ENCODE measurements at places on chromosomes 6 and 20. TPM values are rescaled to one million over a fixed set of nuclear protein-coding genes. Genes with fewer than 3 reads are reported as not detected.

Gene SYCP2L
- total RNA-seq = 1.3 TPM

Gene CDH22
- not detected for total RNA-seq

Gene MAFB
- total RNA-seq = not detected

Gene PTPRA
- 54.9 TPM for total RNA-seq

Gene SLC32A1
- not detected for total RNA-seq

Gene CGA
- total RNA-seq = not detected

Gene TREM2
- not detected for total RNA-seq

Gene ZBTB12
- total RNA-seq = 21.0 TPM

Gene DNAH8
- total RNA-seq = not detected

Gene TRAPPC3L
- total RNA-seq = not detected

Gene UBD
- not detected for total RNA-seq

Gene CST7
- not detected for total RNA-seq

Gene RIPPLY2
- total RNA-seq = not detected

Gene SPINT3
- total RNA-seq = not detected

Gene SIGLEC1
- total RNA-seq = 0.11 TPM

DNA sequence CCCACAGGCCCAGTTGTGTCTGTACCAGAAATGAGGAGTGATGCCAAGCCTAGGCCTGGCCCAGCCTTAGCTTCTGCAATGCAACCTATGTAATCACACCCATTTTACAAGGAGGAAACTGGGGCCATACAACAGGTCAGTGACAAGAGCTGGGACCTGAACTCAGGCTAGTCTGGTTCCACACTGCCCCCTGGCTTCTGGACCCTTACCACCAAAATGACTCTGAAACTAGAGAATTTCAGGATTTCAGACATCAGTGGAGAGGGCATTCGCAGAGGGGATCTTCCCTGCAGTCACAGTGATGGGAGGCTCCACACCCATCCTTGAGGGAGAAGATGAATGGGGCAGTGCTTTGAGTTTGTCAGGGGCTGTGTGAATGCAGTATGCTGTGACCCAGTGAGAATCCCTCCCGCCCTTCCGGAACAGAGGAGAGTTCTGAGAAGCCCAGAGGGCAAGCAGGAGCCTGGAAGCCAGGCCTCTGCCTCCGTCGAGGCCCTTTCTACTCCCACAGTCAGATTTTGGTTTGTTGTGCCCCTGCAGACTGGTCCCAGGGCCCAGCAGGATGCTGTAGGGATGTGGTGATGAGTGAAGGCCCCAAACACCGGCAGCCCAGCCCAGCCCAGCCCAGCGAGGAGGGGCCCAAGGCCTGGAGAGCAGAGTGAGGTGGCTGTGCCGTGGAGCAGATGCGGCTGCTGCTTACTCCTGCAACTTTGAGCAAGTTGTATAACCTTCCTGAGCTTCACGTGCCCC, 48.1 kb upstream of the MYL9 start:
- DNase-seq = peak; percentile 31

- DNase-seq = no peak
Observed at GRCh38 chr20:42836339-42836738, 353.4 kb downstream of the PTPRT start.

GRCh38 chr6:155881826-155882526, 426.3 kb upstream of the NOX3 start:
- DNase-seq = no peak

DNA sequence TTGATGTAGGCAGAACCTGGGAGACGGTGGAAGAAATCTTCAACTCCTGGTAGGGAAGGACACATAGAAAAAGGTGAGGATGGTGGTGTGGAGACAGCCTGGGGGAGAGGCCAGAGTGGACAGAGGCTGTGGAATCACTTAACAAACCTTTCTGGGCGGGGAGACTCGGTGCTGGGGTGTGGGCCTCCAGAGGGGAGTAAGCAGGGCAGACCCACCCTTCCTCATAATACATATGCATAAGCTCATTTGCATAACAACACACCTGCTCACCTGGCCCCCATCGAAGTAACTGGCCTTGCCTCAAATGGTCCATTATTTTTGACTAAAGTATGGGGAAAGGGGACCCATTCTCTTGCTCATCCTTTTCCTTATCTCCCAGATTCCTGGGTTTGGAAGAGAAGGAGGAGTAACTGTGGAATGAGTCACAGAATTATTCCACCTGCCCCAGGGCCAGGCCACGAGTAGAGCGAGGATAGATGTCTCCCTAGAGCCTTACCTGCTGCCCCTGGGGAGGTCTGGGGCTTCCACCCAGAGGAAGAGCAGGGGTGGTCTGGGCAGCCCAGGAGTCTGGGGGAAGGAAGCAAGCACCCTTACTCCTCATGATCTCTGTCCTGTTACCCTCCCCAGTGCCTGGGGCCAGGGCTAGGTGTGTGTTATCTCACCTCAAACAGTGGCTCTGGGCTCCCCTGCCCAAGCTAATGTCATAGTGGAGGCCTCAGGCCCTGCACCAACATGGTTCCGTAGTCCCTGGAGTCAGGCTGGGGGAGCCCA, 10.7 kb upstream of the VEGFA start:
- DNase-seq = no peak

GRCh38 chr6:29733057-29733456, 9.8 kb downstream of the HLA-F start:
- DNase-seq = no peak

GRCh38 chr6:8743170-8743745, 307.9 kb upstream of the SLC35B3 start:
- DNase-seq = no peak

GRCh38 chr6:37655666-37656065, 42.0 kb downstream of the MDGA1 start:
- DNase-seq = no peak

- DNase-seq = no peak
Observed at GRCh38 chr6:163751032-163751525, 336.6 kb downstream of the QKI start.

DNA sequence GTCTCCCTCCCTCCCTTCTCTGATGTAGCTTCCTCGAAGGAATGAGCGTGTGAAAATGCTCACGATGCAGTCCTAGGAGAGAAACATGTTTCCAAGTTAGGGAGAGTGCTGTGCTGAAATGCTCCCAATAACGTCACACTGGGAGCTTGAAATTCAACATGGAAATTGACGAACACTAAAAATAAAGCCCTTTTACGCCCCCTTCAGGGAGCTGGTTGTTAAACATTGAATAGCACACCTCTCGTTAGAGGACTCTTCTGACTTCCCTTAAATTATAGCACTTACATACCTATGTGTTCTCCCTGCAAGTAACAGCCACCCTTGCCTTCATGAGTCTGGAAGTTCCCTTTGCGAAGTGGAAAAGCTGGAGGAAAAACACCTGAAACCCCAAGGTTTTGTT, 88.6 kb downstream of the BFSP1 start:
- peak; percentile 4 for DNase-seq

DNA sequence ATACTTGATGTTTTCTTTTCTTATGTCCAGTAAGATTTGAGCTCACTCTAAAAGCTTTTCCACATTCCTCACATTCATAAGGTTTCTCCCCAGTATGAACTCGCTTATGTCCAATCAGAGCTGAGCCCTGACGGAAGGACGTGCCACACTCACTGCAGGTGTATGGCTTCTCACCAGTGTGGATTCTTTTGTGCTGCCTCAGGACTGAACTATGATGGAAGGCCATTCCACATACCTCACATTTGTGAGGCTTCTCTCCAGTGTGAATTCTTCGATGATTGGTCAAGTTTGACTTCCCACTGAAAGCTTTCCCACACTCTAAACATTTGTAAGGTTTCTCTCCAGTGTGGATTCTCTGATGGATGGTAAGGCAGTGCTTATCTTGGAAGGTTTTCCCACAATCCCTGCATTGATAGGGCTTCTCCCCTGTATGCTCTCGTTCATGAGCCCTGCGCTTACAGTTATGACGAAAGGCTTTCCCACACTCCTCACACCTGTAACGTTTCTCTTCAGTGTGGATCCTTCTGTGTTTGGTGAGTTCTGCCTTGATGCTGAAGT, 9.9 kb downstream of the ZNF311 start:
- DNase-seq = no peak

GRCh38 chr20:1368448-1369199, 24.2 kb downstream of the FKBP1A start:
- no peak for DNase-seq

GRCh38 chr6:126773112-126773805, 345.2 kb upstream of the RSPO3 start:
- no peak for DNase-seq

DNA sequence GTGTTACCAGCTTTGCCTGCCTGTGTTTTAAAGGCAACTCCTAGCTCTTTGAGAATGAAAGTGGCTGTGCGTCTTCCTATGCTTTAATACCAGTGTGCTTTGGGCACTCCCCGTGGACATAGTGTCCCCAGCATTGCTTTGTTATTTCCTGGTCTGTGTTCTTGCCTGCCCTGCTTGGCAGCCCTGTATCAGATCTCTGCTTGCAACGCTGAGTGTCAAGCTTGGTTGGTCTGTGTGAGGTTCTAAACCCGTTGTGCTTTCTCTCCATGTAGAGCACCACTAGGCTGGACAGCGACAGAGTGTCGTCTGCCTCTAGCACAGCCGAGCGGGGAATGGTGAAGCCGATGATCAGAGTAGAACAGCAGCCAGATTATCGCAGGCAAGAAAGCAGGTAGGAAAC, 80.2 kb downstream of the AFDN start:
- no peak for DNase-seq

- DNase-seq = peak; percentile 82
Observed at GRCh38 chr6:105875974-105876640, 210.0 kb upstream of the PRDM1 start.

- no peak for DNase-seq
Observed at GRCh38 chr6:13400772-13401171, 72.4 kb upstream of the TBC1D7 start.

DNA sequence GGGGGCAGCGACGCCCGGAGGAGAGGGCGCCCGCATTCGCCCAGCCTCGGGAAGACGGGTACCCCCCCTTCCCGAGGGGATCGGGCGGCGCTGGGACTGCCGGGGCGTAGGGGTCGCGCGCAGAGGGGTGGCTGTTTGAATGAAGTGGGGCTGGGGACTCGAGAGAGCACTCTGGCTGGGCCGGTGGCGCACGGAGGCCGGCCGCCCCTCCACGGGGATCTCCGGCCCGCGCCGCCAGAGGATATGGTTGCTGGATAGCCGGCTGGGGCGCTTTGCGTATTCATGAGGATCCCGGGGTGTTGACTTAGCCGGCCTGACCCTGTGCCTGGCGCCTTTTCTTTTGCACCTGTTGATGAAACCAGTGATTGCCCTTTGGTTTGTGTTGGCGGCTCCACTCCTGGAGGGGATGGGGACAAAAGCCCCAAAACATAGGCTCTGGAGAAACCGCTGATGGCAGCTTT, 469 bp downstream of the SYNJ2 start:
- no peak for DNase-seq

DNA sequence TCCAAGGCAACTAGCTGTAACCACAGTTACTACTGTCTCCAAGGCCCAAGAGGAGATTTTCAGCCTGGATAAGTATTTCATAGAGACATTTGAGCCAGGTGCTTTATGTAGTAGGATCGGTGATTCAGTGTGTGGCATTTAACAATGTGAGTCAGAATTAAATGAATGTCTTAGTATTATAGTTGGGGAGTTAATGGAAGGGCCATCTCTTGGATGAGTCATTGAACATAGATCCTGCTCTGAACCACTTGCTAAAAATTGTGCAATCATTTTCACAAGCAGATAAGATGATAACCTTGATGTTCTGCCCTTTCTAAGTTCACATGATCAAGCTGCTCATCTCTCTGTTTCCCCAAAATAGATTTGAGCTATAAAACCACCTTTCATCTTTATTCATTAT, 668.9 kb upstream of the CITED2 start:
- DNase-seq = no peak

- DNase-seq = no peak
Observed at GRCh38 chr6:128069188-128069587, 168.3 kb upstream of the THEMIS start.

- no peak for DNase-seq
Observed at GRCh38 chr6:142045380-142046278, 87.1 kb upstream of the GJE1 start.

GRCh38 chr6:67300430-67301040, 1334.5 kb upstream of the ADGRB3 start:
- no peak for DNase-seq

GRCh38 chr6:52063584-52064344, 23.6 kb downstream of the PKHD1 start:
- DNase-seq = peak; percentile 81

DNA sequence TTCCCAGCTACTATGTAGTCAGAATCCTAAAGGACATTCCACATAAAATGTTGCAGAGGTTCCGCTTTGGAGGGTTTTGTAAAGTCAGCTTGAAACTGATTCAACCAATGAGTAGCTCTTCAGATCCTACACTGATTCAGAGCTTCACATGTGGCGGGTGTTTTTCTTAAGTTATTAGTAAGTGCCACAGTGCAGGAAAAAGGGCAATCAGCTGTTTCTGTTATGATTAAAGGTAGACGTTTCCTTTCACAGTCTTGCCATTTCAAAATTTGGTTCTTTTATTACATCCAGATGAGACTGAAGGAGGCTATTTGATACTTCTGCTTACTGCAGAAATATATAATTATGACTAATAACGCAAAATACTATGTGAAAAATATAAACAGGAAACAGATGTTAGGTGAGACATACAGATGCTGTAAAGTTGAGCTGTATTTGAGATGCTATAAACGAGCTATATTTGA, 443.9 kb downstream of the CDKAL1 start:
- no peak for DNase-seq

- DNase-seq = no peak
Observed at GRCh38 chr6:97771372-97771771, 488.4 kb upstream of the MMS22L start.

DNA sequence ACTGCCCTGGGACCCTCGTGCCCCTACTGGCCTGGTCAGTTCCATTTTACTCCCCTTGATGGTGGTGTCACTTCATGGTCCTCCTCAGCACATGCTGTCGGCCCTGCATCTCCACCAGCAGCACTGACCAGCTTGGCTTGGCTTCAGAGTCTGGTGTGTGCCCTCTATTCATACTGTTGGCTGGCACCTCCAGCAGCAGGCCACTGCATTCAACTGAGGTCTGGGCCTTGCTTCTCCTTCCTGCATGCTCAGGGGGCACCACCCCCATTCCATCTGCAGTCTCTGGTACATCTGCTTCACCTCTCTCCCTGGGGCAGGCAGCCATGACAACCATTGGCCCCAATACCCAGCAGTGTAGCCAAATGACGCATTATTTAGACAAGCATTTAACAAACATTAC, 155.9 kb downstream of the SLC24A3 start:
- no peak for DNase-seq
